ENCODE measurements at places on chromosomes 11 and 22.

DNA sequence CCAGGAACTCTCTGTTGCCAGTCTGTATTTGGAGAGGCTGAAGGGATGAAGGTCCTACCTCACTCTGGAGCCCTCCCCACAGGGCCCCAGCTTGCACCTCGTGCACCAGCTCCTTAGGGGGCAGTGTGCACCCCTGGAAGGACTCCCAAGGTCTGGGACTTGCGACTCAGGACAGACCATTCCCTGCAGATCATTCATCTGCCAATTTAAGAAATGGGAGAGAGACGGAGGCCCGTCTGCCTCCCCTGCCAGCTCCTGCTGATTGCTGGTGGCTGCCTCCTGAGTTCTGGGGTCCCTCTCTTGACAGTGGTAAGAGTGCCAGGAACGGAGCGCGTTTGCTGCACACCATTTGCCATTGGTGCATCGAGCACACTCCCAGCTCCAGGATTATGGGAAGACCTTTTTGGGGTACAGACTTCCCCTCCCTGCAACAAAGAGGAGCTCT lies 27.4 kb upstream of the MALAT1 start:
- DNase-seq: no peak

DNA sequence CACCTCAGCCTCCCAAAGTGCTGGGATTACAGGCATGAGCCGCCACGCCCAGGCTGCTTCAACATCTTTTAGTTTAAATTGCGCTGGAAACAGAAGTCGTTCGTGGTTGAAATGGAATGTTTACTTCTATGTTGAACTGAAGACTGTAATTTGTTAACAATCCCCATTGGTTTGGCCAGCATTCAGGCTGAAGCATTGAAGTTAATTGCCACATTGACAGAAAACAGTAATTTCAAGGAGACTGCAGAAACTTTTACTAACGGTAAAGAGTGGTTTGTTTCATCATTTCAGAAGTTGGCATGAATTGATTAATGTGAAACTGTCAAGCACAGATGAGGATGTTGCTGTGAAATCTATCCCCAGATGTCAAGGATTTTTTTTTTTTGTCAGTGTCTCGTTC lies 14.2 kb downstream of the AP5B1 start:
- no peak for DNase-seq

GRCh38 chr11:4751201-4751600 lies 18.5 kb downstream of the OR51F1 start:
- DNase-seq: no peak

GRCh38 chr11:64747961-64748665 lies 4.2 kb upstream of the RASGRP2 start:
- no peak for DNase-seq

DNA sequence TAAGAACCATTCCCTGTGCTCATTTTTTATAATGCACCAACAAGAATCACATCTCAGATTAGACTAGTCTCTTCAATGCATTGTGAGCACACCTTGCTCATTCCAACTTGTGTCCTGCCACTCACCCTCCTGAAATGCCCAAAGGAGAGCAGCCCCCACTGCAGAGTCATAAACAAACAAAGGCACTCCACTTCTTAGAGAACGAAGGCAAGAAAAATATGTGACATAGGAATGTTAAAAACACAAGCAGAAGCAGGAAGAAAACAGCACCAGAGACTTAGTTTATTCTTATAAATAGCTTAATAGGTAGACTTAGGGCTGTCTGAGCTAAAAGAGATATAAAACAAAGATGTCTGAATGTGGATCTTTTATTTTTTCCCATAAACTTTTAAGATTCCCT lies 57.2 kb downstream of the GUCY1A2 start:
- no peak for DNase-seq

- DNase-seq: no peak
These were observed 47.2 kb downstream of the PIWIL3 start for GRCh38 chr22:24727218-24727851.

DNA sequence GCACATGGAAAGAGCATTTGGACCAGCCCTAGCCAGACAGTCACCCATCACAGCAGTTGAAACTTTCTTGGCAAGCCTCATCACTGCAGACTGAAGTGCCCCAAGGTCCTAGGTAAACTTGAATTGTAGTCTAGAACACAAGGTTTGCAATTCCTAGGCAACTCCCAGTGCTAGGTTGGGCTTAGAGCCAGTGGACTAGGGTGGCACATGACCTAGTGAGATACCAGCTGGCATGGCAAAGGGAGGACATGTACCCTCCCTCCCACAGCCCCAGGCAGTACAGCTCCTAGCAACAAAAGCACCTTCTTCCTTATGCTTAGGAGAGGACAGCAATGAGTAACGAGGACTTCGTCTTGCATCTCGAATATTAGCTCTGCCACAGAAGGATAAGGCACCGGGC lies 889.5 kb downstream of the JRKL start:
- DNase-seq: no peak

GRCh38 chr22:25235547-25236290 lies 16.3 kb downstream of the CRYBB2 start:
- peak; percentile 33 for DNase-seq
